ENCODE measurements at places on chromosomes 3 and 15.
A peak's percentile ranks its signal among the peaks of the same experiment; 100 is the strongest.

DNA sequence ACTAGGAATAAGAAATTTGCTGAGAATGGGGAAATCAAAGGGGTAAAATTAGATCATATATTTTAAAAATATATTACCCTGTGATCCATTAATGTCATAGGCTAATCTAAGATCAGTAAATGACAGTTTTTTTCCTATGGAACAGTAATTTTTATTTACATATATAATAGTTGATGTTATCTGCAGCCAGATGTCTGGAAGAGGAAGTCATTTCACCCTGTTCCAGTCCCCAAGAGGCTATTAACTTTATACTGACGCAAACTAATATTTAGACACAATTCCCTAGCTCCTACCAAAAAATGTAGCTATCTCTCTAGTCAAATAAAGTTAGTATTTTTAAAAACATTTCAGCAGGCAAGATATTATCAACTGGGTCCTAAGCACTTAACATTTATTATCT lies 558.0 kb downstream of the MECOM start:
- no peak for DNase-seq

DNA sequence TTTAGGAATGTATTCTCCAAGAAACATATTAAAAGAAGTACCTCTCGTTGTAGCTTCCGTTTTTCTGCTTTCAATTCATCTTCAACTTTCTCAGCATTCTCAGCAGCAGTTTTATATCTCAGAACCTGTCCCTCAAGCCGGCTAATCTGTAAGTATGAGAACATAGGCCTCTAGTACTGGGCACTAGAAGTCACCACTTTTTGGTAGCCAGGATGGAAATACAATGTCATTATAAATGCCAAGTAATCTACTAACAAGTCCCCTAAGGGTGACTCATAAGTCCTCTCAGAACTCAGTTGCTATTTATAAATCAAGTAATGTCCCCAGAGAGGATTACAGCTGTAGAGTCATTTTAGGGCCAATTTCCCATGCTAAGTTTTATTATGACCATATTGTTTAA lies 61.1 kb downstream of the MLH1 start:
- no peak for DNase-seq

GRCh38 chr15:33132722-33133345 lies 61.7 kb downstream of the FMN1 start:
- DNase-seq, result no peak

- no peak for DNase-seq
These were observed 497.2 kb downstream of the IGSF11 start for GRCh38 chr3:118537454-118537853.

GRCh38 chr3:160667452-160667851 lies 9.5 kb upstream of the ARL14 start:
- no peak for DNase-seq

- no peak for DNase-seq
These were observed 57.5 kb upstream of the TRA2B start for GRCh38 chr3:185995352-185995751.

GRCh38 chr3:68802111-68802870 lies 130.1 kb downstream of the TAFA4 start:
- no peak for DNase-seq

DNA sequence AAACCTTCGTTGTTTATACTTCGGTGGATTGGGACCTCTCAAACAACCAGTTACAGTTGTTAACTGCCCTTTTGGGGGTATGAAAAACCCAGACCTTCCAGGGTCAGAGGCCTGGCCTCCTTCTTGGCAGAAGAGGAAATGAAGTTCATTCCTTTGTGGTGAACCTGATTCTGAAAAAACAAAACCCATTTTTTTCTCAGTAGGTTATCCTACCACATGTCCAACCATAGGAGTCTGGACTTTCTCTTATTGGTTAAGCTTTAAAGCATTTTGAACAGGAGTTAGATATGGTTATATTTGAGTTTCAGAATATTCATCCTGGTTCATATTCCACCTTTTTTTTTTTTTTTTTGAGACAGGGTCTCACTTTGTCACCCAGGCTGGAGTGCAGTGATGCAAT lies 7.2 kb upstream of the LACTB start:
- DNase-seq, result no peak

DNA sequence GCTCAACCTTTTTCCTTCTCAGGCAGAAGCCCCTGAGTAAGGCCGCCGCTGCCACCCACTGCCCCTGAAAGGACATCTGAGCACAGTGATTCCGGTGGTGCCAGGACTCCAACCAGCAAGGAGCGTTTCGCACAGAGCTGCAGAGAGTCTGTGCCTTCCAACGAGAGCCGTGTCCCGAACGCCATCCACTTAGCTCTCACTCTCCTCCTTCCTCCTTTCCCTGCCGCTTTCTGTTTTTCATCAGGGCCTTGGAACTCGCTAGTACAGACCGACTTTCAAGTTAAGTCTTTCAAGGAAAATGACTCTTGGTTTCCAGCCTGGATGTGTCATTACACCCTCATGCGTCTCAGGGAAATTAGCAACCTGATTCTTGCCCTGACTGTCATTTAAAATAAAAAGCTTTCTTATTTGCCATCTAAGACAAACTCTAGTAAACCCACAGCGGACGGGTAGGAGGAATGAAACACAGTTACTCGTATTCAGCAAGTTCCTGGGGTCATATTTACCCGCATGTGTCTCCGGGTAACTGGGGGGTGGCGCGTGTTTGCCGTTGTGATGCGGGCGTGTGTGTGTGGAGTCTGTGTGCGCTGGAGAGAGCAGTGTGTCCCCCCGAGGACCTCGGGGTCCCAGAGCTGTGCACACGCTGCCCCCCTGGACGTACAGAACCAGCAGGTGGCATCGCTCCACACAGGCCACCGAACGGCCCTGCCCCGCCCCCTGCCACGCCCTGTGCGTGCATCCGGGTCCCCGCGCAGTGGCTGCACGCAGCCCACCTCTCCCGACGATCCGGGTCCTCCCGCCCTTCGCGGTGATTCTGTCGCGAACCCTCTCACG lies 30.4 kb upstream of the ALDH1A3 start:
- DNase-seq, result peak; percentile 29

DNA sequence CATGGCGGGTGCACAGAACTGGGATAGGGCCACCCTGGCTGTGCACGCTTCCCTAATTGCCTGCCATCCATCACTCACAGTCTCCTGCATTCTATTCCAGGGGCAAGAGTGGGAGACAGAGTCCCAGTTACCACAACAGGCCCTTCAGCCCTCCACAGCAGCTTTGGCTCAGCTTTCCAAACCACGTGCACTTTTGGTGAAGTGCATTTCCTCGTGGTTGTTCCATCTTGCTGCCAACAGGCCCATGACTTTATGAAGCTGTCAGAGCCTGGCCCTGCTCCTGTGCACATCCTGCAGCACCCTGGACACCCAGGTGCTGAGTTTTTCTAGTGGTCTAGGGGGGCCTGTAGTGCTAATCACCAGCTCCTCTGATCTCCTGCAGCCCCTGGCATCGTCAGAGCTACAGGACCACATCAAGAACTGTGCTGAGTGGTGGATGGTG lies 110.2 kb downstream of the ADCY5 start:
- DNase-seq, result no peak

GRCh38 chr3:110644203-110644602 lies 427.4 kb upstream of the NECTIN3 start:
- DNase-seq, result no peak

GRCh38 chr3:162863579-162863978 lies 1367.0 kb downstream of the OTOL1 start:
- no peak for DNase-seq

DNA sequence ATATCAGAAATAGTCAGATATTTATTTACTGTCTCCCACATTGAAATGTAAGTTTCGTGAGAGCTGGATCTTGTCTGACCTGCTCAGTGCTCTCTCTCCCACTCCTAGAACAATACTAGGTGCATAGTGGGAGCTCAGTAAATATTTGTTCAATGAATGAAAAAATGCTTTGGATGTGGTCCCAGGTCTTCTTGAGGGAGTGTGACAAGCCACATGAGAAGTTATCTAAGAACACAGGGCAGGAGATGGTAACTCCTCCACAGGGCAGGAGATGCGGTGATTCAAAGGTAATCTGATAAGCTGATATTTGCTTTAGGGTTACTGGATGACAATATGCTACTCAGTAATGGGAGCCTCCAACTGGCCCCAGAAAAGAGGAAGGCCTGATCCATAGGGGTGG lies 25.8 kb upstream of the PLA2G4E start:
- DNase-seq, result no peak

- DNase-seq, result no peak
These were observed 25.0 kb downstream of the LRRC58 start for GRCh38 chr3:120324190-120324589.

DNA sequence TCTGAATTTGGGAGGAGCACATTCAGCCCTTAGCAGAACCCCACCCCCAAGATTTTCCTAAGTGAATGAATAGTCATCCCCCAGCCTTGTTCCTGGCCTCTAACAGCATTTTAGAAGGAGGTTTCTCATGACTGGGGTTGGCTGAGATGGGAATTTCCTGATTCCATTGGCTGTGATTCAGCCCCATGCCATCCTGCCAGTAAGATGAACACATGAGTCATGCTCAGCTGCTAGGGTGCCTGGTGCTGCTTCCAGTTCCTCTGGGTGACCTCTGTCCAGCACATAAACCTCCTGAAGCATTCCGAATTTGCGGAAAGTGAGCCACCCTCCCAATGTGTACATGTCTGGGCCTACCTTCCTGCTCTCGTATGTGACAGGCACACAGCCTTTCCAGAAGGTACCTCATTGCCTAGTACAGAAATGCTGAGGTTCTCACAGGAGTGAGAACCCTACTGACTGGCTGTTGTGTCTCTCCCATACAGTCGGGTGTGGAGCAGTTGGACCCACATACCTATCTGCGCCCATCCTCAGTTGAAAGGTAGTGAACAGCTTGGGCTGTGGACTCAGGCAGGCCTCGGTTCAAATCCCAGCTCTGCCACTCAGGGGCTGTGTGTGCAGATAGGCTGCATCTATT lies 91.7 kb downstream of the APBA2 start:
- peak; percentile 79 for DNase-seq

- DNase-seq, result no peak
These were observed 160.1 kb downstream of the ARRDC4 start for GRCh38 chr15:98120561-98120960.

DNA sequence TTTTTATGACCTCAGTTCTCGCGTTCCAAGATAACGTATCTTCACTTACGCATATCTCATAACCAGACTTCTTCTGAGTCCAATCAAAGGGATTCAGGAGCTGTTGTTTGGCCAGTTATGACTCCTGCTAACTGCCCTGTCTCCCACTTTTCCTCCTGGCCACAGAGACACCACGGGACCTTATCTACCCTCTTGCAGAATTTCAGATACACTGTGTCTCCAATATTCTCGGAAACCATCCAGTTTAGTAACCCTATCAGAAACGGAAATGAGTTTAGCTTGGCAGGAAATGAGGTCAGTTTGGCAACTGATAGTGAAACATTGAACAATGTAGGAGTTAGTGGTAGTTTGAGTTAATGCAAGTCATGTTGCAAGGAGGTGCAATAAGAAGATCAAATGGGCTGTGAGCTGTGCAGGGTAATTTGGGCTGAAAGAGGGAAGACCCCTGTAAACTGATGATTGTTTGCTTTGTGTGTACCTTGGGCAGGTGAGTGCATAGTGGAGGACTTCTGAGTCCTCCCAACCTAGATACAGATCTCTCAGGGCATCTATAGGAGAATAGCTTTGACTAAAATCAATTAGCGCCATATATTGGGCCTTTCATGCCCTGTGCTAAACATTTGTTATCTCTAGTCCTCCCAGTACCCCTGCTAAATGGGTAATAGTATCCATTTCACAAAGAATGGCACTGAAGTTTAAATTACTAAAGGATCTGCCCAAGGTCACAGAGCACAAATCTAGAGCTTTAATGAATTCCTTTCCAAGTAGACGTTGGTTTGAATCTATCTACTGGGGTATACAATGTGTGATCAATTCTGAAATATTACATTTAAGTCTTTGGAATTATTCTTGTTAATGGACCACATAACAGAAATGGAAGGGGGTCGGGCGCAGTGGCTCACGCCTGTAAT lies 41.3 kb upstream of the PIK3CB start:
- DNase-seq, result no peak

DNA sequence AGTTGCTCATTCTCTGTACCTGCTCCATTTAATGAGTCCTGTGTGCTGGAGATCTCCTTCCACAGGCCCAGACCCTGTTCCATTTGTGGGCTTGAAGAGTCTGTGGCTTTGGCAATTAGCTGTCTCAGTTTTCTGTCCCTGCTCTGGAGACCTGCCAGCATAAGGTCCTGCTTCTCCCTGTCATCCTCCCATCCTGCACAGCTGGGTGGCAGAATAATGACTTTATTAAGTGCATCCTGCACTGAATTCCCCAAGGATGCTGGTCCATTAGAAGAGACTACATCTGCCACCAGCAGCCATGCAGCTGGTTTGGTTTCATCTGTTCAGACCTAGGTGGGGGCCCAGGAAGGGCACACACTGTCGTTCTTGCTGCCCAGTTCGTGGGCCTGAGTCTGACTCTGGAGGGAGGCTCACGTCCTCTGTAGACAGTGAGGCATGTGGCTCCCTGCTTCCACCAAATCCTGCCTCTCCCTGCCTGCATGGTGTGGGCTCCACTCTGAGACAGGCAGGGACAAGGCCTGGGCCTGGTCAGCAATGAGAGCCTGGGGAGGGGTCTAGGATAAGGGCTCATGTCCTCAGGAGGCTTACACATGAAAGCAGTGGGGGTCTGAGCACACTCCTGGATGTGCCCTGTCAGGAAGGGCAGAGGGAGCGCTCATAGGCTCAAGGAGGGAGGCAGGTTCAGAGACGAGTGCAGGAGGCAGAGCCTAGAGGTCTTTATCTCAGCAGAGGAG lies 78.4 kb upstream of the PRR23E start:
- no peak for DNase-seq

GRCh38 chr15:51307811-51308210 lies 30.6 kb downstream of the CYP19A1 start:
- DNase-seq, result no peak

DNA sequence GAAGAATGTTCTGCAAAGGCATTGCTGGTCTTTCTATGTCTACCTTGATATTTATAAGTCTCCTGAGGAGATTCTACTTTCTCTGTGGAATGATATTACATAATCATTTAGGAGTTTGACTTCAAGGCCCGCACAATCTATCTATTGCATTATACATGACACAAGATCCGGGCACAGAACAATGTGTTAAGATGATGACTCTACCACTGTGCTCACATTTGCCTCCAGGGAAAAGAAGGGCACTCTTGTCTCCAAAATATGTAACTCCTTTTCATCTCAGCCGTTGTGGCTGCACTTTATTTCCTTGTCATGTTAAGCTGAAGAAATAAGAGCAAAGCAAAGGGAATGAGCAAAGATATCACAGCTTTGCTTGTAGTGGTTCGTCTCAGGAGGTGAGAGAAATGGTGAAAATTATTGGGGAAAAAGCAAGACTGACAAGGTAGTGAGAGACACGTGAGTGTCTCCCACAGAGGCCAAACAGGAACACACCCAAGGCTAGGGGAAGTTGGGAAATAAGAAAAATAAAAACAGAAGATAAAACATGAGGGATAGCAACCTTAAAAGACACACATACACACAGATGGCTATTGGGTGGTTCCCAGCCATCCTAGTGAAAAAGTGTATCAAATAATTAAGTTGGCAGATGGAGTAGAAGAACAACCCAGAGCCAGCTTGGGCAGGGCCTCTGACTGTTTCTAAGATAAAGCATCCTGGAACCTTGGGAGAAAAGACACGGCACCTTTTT lies 184.3 kb downstream of the P3H2 start:
- DNase-seq, result no peak

Measured in substantia nigra (tissue), 51 donors.